Natural killer cell treated with Interleukin-12 subunit alpha and Interleukin-12 subunit beta and Interleukin-15 and Interleukin-18, amount 100 ng/mL, for 72 hours (primary cell): ENCODE measurements at places on chromosomes 2 and 18. TPM values are rescaled to one million over a fixed set of nuclear protein-coding genes. Genes with fewer than 3 reads are reported as not detected.

IL1A gene
- total RNA-seq: 0.25 TPM

HRH4 gene
- not detected for total RNA-seq

DNA sequence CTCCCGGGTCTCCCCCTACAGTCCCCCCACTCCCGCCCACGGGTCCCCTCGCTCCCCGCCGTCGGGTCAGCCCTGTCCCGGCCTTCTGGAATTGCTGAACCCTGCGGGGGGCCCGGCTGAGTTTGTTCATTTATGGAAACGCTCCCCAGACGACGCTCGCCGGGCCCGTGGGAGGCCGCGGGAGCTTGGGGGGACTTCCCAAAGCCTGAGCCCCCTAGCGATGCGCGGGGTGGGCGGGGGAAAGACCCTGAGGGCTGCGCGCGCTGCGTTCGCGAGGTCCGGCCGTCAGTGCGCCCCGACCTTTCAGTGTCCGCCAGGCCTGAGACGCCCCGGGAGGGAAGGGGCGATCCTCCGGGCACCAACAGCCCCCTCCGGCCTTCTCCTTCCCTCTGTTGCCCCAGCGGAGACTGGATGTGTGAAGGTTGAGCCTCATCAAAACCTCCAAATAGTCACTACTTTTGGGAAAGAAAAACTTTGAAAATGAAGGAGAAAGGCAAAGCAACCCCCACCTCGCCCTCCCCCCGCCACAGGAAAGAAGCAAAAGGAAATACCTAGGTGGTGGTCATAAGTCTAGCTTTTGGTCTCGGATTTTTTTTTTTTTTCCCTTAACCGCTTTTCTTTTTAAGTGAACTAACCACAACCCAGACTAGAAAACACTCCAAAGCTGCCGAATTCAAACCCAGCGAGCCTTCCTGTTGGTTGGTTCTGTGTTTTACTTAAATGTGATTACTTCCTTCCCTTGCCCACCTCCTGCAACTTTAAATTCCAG lies 509 bp upstream of the CYS1 start:
- DNase-seq: no peak

DNA sequence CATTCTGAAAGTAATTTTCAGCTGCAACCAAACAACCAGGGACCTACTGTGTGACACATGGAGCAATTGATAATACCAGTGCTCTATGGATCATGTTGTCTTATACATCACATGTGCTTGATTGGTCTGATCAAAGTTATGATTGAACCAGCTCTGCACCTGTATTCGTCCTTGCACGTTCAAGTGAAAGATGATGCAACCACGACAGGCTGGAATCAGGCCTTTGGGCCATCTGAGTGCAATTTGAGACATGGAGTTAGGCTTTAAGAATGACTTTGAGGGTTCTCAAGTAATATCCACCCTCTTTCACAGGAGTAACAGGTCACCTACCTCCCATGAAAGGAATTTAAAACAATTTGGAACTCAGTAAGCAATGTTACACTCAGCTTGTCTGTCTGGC lies 165.2 kb downstream of the SLC8A1 start:
- DNase-seq: no peak

DNA sequence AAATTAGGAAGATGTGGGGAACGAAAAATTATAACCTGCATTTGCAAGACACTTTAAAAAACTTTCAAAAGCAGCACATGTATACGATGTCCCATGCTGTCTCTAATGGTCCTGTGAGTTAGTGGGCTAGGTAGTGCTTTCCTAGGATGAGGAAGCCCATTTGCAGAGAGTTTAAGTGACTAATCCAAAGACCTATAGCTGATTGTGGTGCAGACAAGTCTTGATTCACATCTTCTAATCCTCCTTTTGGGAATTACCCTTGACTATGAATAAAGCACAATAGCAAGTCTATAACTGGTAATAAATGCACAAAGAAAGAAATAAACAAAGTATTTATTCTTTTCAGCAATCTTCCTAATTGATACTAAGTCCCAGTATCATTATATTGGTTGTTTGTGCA lies 234.6 kb upstream of the FANCL start:
- DNase-seq: no peak

INHBB gene
- total RNA-seq: not detected

- DNase-seq: no peak
Observed at GRCh38 chr2:236257575-236257974, 6.6 kb downstream of the ASB18 start.

DNA sequence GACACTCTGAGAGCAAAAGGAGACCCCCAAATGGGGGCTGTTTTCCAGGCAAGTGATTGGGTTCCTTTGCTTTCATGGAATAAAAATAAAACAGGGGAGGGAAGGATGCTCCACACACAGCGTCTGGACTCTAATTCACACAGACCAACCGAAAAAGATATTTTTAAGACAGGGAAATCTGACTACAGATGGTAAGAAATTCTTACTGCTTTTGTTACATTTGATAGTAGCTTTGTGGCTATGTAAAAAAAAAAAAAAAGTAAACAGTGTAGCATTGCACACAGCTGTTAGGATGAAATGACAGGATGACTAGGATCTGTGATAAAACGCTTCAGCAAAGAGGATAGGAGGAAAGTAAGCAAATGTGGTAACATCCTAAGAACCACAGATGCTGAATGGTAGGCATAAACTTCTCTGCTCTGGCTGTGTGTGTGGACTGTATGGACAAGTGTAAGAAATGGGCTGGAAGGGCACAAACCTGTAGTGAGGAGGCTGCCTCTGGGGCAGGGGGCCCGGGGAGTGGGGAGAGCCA lies 207.6 kb downstream of the ANAPC1 start:
- no peak for DNase-seq

FLACC1 gene
- 4.0 TPM for total RNA-seq

GALNT14 gene
- total RNA-seq: not detected

GPR45 gene
- total RNA-seq: not detected

- DNase-seq: no peak
Observed at GRCh38 chr18:69400253-69400975, at the start of gene DOK6. Gene DOK6 (plus strand): TSS chr18:69400888.

- DNase-seq: no peak
Observed at GRCh38 chr2:226118471-226119429, 680.9 kb downstream of the IRS1 start.

SERPINB11 gene
- not detected for total RNA-seq

- DNase-seq: no peak
Observed at GRCh38 chr18:39453882-39454281, 1888.3 kb upstream of the CELF4 start.

GRCh38 chr2:17719562-17720371 lies 33.8 kb downstream of the SMC6 start:
- no peak for DNase-seq
